ENCODE measurements at places on chromosomes 3 and 15.

DNA sequence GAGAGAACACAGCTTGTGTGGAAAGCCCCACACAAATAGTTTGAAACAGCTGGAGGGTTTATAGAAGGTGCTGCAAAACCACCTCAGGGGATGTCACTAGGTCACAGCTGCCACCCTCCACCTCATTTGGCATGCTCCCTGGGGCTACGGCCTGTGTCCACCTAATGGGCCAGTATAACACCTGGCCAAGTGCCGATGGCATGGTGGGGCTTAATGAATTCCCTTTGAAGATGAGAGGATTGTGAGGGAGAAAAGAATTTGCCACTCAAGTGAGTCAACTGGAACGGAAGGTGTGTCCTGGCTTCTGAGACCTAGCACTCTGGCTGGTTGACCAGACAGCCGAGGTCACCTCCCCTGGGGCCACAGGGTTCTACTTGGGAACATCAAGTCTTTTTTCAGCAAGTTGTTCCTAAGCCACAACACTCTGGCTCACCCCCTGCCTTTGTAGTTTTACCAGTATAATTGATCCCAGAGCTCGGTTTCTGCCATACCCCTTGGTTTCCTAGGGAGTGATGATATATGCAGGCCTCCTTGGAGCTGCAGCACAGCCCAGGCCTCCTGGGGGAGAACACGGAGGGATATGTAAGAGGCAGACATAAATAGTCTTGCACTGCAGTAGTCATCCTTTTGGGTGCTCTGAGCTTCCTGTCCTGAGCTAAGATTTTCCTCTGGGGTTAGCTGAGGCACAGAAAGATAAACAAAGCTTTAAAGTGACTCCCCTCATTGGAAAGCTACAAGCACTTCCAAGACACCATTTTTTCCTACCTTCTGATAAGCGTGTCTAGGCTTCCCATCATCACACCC, 178.2 kb upstream of the LPP start:
- DNase-seq = no peak

DNA sequence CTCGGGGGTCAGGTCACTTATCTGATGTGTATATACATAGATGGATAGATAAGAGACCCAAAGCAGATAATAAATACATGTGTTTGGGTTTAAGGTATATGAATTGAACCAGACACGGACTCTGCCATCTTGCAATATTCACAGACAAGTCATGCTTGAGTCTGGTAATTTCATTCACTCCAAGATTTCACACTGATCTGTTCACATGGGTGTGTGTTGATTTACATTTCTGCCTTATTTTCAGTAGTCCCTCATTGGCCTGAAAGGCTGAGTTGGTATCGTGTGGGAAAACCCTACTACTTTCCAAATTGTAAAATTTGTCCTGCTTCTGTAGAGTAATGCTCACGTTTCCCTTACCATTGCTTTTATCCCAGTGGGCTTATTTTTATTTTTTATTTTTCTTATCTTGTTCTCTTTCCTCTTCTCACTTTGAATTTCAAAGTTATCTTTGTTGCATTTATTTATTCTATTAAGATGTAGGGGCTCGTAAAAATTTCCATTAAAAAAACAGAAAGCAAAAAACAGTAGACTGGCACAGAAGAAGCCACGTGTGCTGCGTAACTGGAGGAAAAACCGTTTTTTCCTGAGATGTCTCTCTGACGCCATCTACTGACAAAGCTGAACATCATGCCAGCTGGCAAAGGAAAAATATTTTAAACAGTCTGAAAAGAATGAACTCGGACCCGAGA, 10.8 kb upstream of the MFSD1 start:
- peak; percentile 74 for DNase-seq

DNA sequence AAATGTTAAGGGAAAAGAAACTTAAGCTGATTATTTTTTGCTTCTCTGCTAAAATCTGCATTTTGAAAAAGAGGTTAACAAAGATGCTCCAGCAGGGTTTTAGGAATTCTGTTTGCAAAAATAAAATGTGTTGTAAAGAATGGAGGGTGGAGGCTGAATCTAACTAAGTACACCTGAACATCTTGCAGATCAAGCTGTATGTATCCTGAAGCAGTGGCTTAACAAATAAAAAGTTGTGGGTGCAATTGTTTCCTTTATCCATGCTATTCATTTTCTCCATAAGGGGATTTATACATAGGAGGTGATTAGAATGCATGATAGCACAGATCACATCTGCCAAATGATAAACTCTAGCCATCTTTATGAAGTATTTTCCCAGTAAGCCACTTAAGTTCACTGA, 466.3 kb downstream of the ERC2 start:
- no peak for DNase-seq

- no peak for DNase-seq
These were observed 76.0 kb upstream of the ATP10A start for GRCh38 chr15:25939122-25939521.

GRCh38 chr3:120528163-120528562, 68.0 kb upstream of the NDUFB4 start:
- DNase-seq = no peak

GRCh38 chr15:64774629-64775493, 528 bp downstream of the RBPMS2 start:
- DNase-seq = no peak

DNA sequence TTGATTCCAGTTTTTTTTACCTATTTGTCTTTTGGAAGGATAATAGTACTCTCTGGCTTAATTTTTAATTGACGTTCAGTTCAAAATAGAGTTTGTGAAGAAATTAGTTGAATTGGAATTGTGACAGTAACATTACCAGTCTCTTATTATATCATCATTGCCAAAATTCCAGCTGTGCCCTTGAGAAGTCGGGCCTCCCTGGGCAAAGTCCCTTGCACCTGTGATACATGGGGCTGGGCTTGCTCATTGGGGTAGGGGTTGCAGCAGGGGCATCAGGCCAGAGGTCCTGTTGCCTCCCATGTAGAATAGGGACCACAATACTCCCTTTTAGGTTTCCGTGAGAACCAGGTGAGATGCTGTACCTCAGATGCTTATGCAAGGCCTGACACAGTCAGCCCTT, 27.9 kb upstream of the APEH start:
- DNase-seq = no peak

DNA sequence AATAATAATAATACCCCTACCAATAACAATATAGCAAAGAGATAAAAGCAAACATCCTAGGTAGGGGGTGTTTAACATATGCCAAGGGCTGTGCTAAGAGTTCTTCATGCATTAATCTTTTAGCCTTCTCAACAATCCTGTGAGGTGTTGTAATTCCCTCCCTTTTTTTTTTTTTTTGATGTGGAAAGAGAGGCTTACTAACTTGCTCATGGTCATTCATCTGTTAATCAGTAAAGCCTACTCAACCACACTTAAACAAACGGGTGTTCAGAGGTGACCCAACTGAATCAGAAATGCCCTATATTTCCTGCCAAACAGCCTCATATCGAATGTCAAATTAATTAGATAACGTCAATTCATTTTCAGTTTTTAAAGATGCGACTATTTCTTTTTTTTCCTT, 232.1 kb downstream of the CTNNB1 start:
- DNase-seq = no peak

DNA sequence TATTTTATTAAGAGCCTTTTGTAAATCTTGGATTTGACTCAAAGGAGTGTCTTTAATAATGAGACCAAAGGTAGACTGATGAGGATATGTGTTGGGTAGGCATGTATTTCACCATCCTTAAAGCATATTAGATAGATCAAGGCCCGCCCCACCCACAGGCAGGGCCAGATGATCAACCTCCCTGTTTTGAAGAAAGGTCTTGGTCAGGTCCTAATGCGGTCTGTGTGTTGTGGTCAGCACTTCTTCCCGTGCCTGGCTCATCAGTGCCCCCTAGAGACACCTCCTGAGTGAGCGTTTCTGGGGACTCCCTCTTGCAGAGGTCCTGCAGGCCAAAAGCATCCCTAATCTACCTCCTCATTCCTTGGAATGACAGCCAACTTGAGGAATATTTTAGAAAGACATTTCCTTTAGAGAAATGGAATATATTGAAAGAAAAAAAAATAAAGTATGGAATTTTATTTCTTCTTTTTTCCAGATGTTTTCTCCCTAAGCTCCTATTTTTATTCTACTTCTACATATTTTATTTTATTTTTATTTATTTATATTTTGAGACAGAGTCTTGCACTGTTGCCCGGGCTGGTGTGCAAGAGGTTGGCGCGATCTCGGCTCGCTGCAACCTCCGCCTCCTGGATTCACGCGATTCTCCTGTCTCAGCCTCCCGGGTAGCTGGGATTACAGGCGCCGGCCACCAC, 6.0 kb downstream of the TM4SF4 start:
- peak; percentile 70 for DNase-seq

- no peak for DNase-seq
These were observed 226.6 kb downstream of the DPH6 start for GRCh38 chr15:35319354-35319753.

DNA sequence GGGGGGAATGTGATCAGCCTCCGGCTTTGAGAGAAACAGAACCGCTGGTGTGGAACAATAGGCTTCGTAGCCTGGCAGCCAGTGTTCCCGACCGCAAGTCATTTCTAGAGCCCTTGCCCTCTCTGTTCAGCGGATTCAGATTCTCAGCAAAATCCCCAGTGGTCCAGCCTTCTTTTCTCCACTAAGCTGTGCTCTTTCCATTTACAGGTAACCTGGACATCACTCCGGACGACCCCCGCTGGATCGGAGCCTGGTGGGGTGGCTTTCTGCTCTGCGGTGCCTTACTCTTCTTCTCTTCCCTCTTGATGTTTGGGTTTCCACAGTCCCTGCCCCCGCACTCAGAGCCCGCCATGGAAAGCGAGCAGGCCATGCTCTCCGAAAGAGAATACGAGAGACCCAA, 250.6 kb downstream of the SLCO3A1 start:
- no peak for DNase-seq

- DNase-seq = no peak
These were observed 213.7 kb upstream of the P2RY1 start for GRCh38 chr3:152621006-152621868.

DNA sequence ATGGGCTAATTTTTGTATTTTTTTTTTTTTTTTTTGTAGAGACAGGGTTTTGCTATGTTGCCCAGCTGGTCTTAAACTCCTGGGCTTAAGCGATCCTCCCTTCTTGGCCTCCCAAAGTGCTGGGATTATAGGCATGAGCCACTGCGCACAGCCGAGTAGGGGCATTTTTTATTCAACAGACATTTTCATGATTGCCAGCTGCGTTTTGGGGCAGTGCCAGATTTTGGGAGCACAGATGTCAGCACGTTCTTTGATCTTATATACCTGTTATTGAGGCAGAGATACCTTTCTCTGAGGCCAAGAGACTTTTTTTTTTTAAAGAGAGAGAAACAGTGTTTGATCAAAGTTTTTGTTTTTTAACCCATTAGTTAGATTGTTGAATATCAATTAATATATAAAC, 16.8 kb downstream of the NEO1 start:
- DNase-seq = no peak

- DNase-seq = no peak
These were observed 10.4 kb downstream of the PLA2G4E start for GRCh38 chr15:42010434-42010833.

GRCh38 chr3:31011380-31011779, 116.9 kb upstream of the GADL1 start:
- DNase-seq = peak; percentile 81

- no peak for DNase-seq
These were observed 14.4 kb upstream of the TSPAN3 start for GRCh38 chr15:77085297-77085696.

DNA sequence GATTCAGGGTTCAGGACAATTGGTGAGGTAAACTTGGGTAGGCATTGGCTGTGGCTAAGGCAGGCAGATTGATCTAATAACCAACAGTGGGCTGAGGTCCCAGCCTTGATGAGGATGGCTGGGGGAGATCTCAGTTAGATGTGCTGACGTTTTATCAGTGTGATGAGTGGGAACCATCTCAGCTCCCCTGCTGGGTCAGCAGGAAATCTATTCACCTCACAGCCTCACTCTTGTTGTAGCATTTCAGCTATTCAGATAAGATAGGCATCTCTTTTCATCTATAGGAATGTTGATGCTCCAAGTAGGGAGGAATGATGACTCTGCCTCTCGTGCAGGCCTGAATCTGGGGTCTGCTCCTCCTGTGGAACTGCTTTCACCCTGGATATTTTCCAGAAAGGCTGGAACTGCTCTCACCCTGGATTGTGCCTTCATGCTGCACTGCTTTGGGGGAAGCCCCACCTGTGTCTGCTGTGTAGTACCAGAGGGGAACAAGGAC, 973.7 kb downstream of the NSUN3 start:
- no peak for DNase-seq

- DNase-seq = peak; percentile 3
These were observed 365.5 kb downstream of the SHQ1 start for GRCh38 chr3:72482589-72483321.

DNA sequence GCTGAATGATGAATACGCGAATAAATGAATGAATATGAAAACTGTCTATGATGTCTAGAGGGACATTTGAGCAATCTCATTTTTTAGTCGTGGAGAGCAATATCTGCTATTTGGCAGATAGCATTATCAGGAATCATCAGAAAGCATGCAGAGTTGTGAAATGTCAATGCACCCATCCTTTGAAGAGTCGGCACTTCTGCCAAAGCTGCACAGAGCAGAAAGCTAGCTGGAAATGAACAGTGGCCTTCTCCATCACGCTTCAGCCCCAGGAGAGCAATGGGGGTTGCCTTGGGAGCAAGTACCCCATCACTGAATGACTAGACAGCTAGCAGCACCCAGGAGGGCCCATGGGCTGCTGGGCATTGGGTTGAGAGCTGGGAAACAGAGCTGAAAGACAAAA, 69.1 kb upstream of the PROK2 start:
- DNase-seq = no peak

DNA sequence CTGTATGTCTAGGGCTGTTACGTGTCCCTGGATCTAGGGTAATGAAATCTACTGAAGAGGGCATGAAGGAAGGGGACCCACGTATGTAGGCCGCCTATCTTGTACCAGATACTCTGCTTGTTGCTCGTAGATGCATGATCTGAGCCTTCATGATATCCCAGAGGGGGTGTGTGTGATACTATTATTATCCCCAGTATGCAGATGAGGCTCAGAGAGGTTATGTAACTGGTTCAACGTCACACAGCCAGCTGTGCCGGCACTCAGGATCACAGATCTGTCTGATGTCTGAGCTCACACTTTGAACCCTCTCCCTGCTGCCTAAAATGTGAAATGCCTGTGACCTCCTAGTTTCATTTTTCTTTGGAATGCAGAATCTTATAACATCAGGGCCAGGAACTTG, 36.2 kb upstream of the SEC13 start:
- DNase-seq = no peak

DNA sequence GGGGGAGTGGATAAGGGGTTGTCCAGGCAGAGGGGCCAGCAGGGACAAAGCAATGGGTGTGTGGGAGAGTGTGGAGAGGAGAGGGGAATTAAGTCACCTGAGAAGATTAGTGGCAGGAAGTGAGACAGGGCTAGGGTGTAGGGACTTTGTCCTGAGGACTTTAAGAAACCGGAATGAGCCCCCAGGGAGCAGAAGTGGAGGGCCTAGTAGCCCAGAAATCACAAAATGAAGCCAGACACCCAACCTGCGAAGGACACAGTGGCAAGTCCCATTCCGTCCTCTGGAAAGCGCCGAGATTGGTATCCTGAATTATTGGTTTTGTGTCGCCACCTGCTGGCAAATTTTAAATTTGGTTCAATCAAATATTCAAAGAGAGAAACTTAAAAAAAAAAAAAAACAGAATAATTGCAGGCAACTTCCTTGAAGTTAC, 78.0 kb upstream of the SLC25A36 start:
- peak; percentile 81 for DNase-seq

GRCh38 chr3:142470826-142471225, 23.0 kb upstream of the XRN1 start:
- no peak for DNase-seq
